Pulmonary artery endothelial cell (primary cell): ENCODE measurements at places on chromosomes 13 and 19. TPM values are rescaled to one million over a fixed set of nuclear protein-coding genes. Genes with fewer than 3 reads are reported as not detected.

DNA sequence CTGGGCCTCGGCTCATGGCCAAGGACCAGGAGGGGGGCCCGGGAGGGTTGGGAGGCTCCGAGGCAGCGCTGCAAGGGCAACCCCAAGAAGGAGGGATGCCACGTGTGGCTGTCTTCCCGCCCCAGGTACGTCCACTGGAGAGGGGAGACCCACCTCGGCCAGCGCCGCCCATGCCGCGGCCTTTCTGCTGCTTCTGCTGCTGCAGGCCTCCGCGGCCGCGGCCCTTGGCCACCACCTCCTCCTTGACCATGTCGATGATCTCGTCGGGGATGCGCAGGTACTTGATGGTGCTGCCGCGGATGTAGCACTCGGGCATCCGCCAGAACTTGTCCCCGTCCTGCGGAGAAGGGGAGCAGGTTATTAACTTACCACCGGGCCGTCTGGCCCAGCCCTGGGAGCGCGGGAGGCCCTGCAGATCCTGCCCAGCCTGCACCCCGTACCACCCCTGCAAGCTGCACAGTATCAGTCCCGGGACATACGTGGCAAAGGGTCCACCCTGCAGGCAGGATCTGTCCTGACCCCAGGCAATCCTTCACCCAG, 13.3 kb downstream of the LSM4 start:
- DNase-seq, result no peak

Gene LHB
- 0.26 TPM in 1 of 2 replicates, not detected in the other for total RNA-seq

DNA sequence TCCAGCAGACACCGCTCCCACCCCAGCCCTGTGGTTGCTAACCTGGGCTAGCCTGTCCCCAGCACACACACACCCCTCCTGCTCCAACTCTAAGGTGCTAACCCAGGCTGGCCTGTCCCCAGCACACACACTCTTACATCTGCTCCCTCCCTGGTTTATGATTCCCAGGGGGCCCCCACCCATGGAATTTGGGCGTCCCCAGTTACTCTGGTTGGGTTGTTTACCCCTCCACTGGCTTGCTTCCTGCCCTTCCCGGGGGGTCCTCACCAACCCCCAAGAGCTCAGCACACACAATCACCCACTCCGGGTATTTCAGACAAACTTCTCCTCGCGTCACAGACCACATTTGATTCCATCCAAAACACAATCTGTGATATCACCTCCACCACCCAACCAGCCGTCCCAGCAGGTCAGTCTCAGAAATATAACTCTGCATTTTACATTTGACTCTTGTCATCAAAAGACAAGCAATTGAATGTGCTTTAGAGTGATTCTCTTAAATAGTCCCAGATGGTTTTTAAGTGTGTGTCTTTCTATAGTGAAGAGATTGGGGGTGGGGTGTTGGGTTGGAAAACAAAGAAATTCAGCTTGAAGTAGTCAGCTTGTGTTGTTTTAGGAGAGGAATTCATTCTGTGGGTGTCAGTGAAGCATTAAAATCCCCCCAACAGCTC, 20.1 kb downstream of the COL4A2 start:
- DNase-seq, result no peak

Gene ZNF561
- 22.8 and 41.3 TPM in 2 replicates for total RNA-seq

DNA sequence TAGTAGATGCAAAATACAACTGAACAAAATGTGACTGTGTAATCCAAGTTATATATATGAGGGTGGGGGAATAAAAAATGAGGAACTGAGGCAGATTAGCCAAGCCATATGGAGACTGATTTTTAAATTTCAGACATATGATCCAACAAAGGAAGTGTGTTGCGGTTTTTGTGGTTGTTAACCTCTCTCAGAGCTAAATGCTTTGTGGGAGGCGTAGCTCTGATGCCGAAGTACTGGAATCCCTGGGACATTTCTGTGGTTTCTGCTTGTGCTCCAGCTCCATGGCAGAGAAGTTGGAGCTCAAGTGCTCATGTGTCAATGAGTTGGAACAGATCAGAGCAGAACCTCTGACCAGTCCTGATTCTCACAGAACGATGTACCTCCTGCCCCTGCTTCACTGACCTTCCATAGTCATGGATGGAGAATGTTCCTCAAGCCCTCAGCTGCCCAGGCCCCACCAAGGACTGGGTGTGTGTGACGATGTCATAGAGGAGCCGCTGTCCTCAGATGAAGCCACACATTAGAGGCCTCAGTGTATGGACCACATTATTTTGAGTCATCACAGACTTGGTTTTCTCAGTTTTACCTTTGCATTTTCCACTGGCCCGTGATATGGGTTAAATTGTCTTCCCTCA, 107.6 kb downstream of the SOX1 start:
- DNase-seq, result no peak

DNA sequence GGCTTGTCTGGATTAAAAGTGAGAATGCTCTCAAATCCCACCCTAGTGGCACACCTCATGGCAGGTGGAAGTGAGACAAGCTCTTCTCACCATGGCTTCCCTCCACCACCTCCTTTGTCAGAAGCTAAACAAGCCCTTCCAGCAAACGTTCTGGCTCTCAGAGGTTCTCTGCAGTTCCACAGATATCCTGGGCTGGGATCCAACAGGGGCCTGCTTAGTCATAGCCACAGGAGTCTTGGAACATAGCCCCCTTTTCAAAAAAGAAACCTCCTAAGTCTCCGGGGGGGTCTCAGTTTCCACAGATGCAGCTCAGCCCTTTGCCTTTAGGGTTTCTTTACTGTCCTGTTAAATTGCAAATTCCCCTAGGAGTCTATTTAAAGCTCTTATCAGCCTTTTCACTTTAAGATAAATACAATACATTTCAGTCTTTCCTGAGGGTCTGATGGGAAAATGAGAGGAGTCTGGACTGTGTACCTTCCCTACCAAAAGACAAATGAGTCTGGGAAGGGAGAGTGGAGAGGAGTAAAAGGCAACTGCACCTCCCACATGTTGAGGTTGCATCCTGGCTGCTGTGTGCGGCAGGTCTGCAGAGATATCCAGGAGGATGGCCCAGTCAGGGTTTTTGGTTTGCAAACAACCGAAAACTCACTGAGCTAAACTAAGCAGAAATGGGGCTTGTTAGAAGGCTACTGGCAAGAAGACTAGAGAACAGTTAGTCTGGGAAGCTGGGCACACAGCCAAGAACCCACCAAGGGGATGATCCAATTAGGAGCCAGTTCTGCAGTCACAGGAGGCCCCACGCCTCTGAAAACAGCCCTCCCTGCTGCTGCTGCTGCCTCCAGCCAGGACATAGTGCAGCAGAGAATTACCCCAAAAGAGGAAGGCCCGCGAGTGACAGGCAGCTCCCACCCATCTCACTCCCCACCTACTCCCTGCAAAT, 41.4 kb upstream of the SERP2 start:
- DNase-seq, result no peak

- no peak for DNase-seq
These were observed 96.5 kb downstream of the ING1 start for GRCh38 chr13:110809871-110810486.

Gene ERVV-1
- total RNA-seq, result not detected in 2 replicates

Gene WDR83
- 7.5 and 10.9 TPM in 2 replicates for total RNA-seq

Gene LGALS7B
- not detected in 2 replicates for total RNA-seq

DNA sequence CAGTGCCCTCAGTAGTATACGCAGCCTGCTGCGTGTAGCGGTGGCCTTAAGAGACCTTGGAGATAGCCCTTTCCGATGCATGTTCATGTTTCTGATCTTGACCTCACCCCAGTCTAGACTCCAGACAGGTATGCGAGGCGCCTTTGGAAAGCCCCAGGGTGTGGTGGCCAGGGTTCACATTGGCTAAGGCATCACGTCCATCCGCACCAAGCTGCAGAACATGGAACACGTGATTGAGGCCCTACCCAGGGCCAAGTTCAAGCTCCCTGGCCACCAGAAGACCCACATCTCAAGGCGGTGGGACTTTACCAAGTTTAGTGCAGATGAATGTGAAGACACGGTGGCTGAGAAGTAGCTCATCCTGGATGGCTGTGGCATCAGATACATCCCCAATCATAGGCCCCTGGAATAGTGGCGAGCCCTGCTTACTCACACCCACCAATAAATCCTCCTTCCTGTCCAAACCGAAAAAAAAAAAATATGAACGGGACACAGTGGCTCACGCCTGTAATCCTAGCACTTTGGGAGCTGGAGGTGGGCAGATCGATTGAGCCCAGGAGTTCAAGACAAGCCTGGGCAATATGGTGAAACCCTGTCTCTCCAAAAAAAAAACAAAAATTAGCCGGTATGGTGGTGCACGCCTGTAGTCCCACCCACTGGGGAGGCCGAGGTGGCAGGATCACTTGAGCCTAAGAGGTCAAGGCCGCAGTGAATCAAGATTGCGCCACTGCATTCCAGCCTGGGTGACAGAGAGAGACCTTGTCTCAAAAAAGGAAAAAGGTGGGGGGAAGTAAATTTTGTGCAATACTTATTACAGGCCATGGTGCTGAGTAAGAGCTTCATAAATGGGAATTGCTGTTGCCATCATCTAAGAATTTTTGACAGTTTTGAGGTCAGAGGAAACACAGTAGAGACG, 12.4 kb upstream of the CBLC start:
- no peak for DNase-seq

DNA sequence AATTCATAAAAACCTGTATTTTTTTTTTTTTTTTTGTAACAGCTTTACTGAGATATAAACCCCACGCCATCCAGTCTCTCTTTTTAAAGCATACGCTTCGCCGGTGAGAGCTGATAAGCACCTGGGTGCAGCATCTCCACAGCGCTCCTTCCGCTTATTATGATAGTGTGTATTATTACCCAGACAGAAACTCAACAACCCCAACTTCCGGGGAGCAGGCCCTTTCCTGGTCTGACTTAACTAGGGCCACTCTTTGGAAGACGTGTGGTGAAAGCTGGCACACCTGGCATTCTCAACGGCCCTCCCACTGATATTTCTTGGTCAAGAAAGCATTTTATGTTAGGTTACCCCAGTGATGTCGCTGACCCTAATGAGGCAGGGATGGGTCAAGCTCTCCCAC, 51.4 kb upstream of the SLC15A1 start:
- DNase-seq, result no peak

Gene PGLYRP2
- total RNA-seq, result 0.04 TPM in 1 of 2 replicates, not detected in the other
